ENCODE measurements at places on chromosomes 13 and 19. TPM values are rescaled to one million over a fixed set of nuclear protein-coding genes. Genes with fewer than 3 reads are reported as not detected.

The PEAK3 gene
- 0.34 TPM for total RNA-seq

The ANKRD24 gene
- 0.68 TPM for total RNA-seq

The LYL1 gene
- total RNA-seq = 3.8 TPM

The DCLK1 gene
- not detected for total RNA-seq

The AXL gene
- total RNA-seq = not detected

The ZNF729 gene
- not detected for total RNA-seq

The ZNF99 gene
- total RNA-seq = not detected
